Cardiac ventricle fibroblast (primary cell): ENCODE measurements at places on chromosomes 7 and 10. TPM values are rescaled to one million over a fixed set of nuclear protein-coding genes. Genes with fewer than 3 reads are reported as not detected.

The RTKN2 gene
- total RNA-seq: not detected in 2 replicates

The NPFFR1 gene
- not detected in 2 replicates for total RNA-seq

The CCL24 gene
- total RNA-seq: not detected in 2 replicates

The OGA gene
- total RNA-seq: 44.5 and 50.9 TPM in 2 replicates

The IGFBP1 gene
- 0.73 TPM in 1 of 2 replicates, not detected in the other for total RNA-seq

The CPA2 gene
- total RNA-seq: not detected in 2 replicates

The KDM7A gene
- 3.6 and 4.5 TPM in 2 replicates for total RNA-seq

The NPTX2 gene
- total RNA-seq: 114 and 130 TPM in 2 replicates

The TFPI2 gene
- 87.4 and 112 TPM in 2 replicates for total RNA-seq

The DEPP1 gene
- 145 and 150 TPM in 2 replicates for total RNA-seq

The CFAP46 gene
- total RNA-seq: 0.49 and 0.69 TPM in 2 replicates

The ELFN1 gene
- total RNA-seq: 0.68 and 1.1 TPM in 2 replicates

The INA gene
- 0.12 and 0.59 TPM in 2 replicates for total RNA-seq

The ACHE gene
- total RNA-seq: not detected in 2 replicates

The TRIM73 gene
- total RNA-seq: 0.12 and 0.59 TPM in 2 replicates

The BICC1 gene
- total RNA-seq: 105 and 110 TPM in 2 replicates

The SPDYE9 gene
- total RNA-seq: not detected in 2 replicates

The LRRC18 gene
- total RNA-seq: not detected in 2 replicates

The SYT15B gene
- total RNA-seq: 0.12 TPM in 1 of 2 replicates, not detected in the other
